Activated CD4-positive, alpha-beta T cell treated with anti-CD3 and anti-CD28 coated beads for 4 hours (primary cell): ENCODE measurements at places on chromosomes 2 and 18.

- peak; percentile 14 for DNase-seq
Observed at GRCh38 chr2:25251071-25251421, 82.7 kb upstream of the POMC start.

- no peak for DNase-seq
Observed at GRCh38 chr2:113169002-113169530, 4.7 kb upstream of the PSD4 start.

- no peak for DNase-seq
Observed at GRCh38 chr2:224160917-224161316, 121.8 kb upstream of the SERPINE2 start.

DNA sequence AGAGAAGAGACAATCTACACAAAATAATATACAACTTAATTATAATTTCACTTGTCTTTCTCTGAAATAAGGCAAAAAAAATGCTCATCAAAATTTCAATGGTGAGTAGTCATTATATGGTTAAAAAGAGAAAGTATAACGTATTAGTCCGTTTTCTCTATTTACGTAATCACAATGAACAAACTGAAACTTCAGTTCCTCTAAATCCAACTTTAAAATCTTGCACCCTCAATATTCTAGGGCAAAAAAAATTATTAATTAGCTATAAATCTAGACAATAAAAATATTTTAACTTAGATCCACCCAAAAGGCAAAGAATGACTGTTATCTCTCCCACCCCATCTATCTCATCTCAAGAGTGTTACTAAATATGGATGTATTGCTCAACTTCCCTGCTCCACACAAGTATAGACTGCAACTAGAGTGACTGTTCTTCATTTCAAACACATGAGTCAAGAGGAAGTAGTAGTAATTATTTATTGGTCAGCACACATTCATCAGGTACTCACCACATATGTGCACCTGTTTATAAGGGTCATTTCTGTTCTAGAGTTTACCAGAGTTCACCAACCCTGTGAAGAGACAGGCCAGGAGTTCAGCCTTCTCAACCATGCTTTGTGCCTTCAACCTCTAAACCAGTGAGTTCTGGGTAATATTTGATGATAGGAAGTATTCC, 36.4 kb downstream of the STK39 start:
- DNase-seq: no peak

DNA sequence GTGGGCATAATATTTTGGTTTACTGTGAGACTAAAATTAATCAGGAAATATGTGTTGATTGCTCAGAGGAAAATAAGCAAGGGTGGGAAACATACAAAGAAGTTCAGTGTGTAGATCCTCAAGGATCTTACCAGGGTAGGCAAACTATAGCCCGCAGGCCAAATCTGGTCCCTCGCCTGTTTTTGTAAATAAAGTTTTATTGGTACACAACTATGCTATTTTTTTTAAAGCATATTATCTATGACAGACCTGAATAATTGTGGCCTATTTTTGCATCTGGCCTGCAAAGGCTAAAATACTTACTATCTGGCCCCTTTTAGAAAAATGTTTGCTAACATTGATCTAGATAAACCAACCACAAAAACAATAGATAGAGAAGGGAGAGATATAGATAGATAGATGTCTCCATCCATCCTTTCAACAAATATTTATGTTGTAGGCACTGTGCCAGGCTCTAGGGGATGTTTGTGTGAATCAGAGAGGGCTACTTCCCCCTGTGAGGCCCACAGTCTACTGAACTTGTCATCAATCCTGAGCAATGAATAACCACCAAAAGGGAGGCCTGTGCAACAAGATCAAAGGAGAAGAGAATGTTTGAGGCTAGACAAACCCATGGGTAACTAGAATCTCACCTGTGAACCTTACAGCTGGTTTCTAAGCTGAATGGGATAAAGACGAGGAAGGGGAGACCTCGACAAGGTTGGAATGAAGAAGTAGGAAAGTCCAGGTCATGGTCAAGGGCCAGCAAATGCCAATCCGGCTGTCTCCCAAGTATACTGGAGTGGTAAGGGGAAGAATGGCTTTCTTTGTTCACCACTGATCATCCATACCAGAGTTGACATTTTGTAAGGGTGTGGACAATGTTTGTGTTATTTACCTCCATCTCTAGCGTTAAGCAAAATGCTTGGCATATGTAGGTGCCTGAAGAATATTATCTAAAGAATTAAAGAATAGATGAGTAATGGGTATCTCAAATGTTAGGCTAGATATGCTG, 23.6 kb downstream of the ALPK2 start:
- peak; percentile 52 for DNase-seq

DNA sequence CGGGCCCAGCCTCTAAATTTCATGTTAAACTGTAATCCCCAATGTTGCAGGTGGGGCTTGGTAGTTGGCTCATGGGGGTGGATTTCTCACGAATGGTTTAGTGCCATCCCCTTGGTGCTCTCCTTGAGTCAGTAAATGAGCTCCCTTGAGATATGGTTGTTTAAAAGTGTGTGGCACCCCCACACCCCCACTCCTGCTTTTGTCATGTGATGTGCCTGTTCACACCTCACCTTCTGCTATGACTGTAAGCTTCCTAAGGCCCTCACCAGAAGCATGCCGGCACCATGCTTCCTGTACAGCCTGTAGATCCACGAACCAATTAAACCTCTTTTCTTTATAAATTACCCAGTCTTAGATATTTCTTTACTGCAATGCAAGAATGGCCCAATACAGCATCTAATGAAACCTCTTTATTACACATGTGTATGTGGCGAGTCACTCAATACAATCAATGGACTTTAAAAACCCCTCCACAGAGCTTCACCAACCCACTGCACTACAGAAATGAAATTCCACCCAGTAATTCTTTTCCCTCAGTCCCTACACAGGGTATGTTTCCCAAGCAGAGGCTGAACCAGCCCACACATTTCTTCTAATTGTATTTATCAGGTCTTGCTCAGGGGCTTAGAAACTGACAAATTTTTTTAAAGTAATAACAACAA, 47.3 kb downstream of the WDFY1 start:
- no peak for DNase-seq

GRCh38 chr18:55001394-55002024, 42.2 kb upstream of the CCDC68 start:
- no peak for DNase-seq

GRCh38 chr2:100891906-100892642, 72.1 kb downstream of the NPAS2 start:
- DNase-seq: no peak

- DNase-seq: no peak
Observed at GRCh38 chr2:71608441-71608840, 155.1 kb downstream of the DYSF start.

- DNase-seq: no peak
Observed at GRCh38 chr2:44560941-44561340, 199.2 kb downstream of the CAMKMT start.

- no peak for DNase-seq
Observed at GRCh38 chr18:12867441-12868123, 16.5 kb downstream of the PTPN2 start.

DNA sequence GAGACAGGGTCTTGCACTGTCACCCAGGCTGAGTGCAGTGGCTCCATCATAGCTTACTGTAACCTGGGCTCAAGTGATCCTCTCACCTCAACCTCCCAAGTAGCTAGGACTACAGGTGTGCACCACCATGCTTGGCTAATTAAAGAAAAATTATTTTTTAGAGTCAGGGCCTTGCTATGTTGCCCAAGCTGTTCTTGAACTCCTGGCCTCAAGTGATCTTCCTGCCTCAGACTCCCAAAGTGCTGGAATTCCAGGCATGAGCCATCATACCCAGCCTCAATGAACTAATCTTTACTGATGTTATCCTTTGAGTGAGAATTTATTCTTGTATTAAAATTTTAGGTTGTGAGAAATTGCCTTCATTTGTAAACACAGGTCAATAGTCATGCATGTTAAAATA, 27.0 kb upstream of the CD28 start:
- no peak for DNase-seq

GRCh38 chr18:2410688-2411087, 160.6 kb downstream of the METTL4 start:
- no peak for DNase-seq

- DNase-seq: no peak
Observed at GRCh38 chr2:221514305-221515040, 57.6 kb downstream of the EPHA4 start.

DNA sequence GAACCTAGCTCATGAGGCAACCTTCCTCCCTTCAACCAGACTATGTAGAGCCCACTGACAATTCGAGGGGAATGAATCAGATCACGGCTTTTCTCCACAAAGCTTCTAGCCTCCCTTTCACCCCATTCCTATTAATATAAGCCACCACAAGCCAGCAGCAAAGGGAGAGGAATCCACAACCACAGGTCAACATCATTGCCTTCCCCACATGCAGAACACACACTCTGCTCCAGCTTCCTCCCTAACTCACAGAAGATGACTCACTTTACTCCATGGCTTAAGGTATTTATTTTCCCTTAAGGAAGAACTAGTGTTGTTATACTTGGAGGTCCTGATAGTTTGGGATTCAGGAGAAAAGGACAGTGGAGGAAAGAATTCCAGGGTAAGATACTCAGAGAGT, 272.2 kb downstream of the C1D start:
- DNase-seq: no peak

- DNase-seq: no peak
Observed at GRCh38 chr18:62450546-62451410, 72.0 kb upstream of the ZCCHC2 start.

- no peak for DNase-seq
Observed at GRCh38 chr18:58536534-58537271, 92.2 kb downstream of the ALPK2 start.

DNA sequence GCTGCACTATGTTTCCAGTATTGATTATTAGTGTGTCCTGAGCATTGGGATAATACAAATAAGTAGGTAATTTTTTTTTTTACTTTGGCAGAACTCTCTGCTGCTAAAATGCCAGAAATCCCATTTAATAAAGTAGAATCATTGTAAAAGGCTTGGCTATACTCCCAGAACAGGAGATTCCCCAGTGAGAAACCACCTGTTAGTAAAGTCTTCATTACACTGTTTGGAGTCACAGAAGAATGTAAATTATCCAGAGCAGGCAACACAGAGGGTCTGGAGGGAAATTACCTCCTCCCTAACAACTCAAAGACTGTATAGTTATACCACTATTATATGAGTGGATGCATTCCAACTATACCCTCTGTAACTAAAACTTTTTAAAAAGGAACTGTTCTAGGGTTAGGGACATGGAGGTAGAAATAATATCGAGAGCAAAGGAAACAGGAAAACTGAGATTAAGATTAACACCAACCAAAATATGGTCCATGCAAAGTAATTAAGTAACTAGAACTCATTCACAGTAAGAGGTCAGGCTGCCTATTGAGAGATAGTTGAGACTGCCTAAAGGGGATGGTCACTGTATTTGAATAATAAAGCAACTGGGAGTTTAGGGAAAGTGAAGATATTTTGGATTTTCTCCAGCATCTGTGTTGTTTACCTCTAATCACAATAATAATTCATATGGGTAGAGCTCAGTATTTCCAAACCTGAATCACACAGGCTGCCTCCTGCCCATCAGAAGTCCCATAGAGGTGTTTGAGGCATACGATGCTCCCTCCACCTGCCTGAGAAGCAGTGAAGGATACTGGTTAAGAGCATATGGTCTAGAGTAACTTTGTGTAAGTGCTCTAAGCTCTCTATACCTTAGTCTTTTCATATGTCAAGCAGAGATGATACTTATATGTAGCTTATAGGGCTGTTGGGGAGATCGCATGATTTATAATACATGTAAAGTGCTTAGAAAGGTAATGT, 34.4 kb downstream of the MAP2 start:
- no peak for DNase-seq

- no peak for DNase-seq
Observed at GRCh38 chr2:240250985-240251847, 110.8 kb upstream of the OTOS start.

- DNase-seq: no peak
Observed at GRCh38 chr2:238305965-238306671, 14.2 kb upstream of the TRAF3IP1 start.
